ENCODE measurements at places on chromosomes 2 and 18.

DNA sequence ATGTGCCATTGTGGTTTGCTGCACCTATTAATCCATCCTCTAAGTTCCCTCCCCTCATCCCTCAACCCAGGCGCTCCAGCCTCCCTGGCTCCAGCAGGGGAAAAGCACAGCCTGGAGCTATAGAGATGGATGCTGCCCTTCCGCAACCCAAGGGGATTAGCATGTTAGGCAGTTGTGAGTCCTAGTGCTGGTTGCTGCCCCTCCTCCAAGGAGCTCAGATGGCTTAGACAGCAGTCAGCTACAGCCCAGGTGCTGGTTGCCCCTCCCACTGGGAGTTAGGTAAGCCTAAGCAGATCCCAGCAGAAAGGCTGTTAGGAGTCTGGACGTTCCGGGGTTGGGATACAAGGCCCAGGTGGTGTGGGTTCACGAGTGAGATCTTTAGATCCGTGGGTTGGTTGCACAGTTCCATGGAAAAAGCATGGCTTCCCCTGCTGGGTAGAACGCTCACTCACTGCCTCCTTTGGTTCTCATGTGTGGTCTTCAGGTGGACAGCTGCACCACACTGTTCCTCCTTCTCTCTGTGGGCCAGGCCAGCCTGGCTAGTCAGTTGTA, 446.1 kb downstream of the ZNF804A start:
- no peak for DNase-seq

GRCh38 chr2:187769437-187769836, 215.2 kb upstream of the TFPI start:
- DNase-seq, result peak; percentile 11

- no peak for DNase-seq
Measured at GRCh38 chr2:38371235-38371634, 5.8 kb downstream of the ATL2 start.

DNA sequence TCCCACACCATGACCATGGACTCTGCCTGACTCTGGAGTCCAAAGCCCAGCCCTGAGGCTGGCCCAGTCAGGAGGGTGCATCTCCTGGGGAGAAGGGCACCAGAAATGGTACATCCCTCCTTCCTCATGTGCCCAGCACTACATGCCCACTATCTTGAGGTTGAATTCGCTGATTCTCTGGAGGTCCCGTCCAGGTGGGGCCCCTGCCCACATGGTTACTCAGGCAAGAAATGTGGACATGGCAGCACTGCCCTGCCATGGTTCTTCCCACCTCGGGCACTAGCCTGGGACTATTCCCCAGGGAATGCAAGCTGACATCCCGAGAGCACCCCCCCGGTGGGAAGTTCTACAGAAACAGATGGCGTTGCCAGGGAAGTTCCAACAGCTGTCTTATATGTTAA, 15.3 kb upstream of the HES6 start:
- peak; percentile 32 for DNase-seq

GRCh38 chr2:202373490-202373889, 2.6 kb upstream of the BMPR2 start:
- DNase-seq, result no peak

DNA sequence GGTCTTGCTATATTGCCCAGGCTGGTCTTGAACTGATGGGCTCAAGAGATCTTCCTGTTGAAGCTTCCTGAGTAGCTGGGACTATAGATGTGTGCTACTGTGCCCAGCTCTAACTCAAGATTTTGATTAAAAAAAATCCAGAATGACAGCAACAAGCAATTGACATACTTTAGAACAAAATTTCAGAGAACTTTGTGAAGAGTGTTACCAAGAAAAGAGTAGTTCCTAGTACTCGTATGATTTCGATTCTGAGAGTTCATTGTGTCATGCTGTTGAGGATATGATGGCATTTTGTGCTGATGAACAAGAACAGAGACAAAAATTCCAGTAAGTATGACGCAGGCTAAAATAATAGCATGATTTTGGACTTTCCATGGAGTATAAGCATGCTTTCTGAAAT, 90.2 kb upstream of the TWSG1 start:
- DNase-seq, result no peak

- no peak for DNase-seq
Measured at GRCh38 chr2:18284331-18284730, 276.1 kb downstream of the RDH14 start.

GRCh38 chr18:51054764-51055163, 24.8 kb downstream of the SMAD4 start:
- peak; percentile 15 for DNase-seq

- no peak for DNase-seq
Measured at GRCh38 chr2:120517751-120518469, 172.0 kb downstream of the INHBB start.

GRCh38 chr18:63843008-63843407, 44.5 kb upstream of the SERPINB2 start:
- DNase-seq, result no peak

DNA sequence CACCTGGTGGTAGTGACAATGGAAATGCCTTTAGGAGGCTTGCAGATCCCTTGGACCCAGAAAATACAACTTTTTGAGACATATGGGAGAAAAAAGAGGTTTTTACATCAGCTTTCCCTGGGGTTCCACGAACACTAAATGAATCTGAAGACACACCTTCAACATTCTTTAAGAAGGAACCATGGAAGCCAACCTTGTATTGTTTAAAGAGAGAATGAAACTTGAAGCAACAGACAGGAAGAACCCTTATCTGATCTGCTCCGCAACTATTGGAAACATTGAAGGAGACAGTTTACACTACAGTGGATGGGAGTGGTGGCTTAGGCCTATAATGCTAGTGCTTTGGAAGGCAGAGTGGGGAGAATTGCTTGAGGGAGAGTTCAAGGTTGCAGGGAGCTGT, 190.4 kb downstream of the LAMA1 start:
- no peak for DNase-seq

DNA sequence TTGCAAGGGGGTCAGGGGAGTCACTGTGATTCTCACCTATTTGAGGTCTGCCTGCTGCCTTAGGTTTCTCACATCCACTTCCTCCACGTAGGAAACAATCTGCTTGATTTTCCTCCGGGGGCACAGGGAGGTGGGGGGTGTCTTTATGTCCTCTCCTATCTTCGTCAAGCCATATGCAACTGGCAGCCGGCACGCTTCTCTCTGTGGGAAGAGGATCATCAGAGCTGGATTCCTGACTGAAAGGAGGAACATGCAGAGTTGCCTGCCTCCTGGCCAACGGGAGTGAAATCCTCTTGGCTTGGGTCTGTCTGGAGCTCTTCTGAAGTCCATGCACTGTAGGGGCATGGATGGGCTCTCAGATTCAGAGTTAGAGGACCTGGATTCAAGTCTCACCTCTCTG, 43.1 kb upstream of the ACVR1 start:
- DNase-seq, result no peak

DNA sequence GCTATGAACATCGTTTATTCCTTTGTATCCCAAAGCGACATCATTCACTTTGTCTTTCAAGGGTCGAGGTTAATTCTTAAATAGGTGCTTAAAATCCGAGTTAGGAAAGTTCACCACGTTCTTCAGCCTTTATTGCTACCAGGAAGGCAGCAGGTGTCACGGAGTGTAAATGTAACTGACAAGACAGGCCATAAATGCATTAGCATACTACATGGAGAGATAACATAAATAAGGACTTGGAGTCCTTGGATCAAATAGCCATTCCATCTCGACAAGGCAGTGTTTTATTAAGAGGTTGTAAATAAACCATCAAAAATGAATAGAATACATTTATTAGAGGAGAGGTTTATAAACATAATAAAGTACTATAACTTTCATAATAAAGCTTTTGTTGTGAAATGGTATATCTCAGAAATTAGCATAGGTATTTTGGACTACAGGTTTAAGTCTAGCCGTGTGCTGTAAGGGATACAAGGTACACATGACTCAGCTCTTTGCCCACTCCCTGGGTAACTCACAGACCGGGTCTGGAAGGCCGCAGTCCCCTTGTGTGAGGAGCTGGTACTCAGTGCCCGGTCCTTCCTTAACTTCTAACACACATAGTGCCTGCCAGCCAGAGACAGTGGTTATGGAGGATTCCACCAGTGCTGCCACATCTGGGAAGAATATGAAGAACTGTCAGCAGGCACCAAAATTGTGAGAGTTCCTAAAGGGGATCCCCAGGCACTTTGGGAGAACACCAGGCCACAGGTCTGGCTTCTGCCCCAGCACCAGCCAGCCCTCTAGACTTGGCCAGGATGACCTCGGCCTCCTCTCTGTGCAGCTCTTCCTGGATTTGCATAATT, 29.4 kb downstream of the CAPN13 start:
- DNase-seq, result no peak

DNA sequence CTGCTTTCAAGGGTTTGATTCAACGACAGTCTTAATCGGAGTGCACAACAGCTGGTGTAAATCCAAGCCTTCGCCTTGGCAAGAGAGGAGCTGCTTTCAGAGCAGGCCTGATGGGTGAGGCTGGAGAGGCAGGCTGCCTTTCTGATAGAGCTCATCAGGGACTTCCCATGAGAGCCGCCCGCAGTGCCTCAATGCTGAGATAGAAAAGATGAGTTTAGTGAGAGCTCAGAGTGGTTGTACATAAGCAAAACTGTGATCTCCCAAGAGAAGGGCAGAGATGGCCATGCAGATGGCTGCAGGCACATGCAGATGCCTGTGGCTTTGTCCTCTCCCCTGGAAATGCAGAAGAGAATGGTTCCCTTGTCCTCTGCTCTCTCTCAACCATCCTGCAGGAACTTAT, 122.1 kb downstream of the ARL4C start:
- DNase-seq, result no peak

- no peak for DNase-seq
Measured at GRCh38 chr2:136058262-136058661, 59.7 kb downstream of the CXCR4 start.

- peak; percentile 30 for DNase-seq
Measured at GRCh38 chr2:238727585-238728329, 120.1 kb upstream of the TWIST2 start.

GRCh38 chr2:12120281-12121150, 374.1 kb downstream of the LPIN1 start:
- peak; percentile 89 for DNase-seq

DNA sequence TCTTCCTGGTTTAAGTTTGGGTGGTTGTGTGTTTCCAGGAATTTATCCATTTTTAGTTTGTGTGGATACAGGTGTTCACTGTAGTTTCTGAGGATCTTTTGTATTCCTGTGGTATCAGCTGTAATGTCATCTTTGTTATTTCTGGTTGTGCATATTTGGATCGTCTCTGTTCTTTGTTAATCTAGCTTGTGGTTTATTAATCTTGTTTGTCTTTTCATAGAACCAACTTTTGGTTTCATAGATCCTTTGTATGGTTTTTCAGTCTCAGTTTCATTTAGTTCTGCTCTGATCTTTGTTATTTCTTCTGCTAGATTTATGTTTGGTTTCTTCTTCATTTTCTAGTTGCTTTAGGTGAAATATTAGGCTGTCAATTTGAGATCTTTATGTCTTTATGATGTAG, 202.4 kb upstream of the ZSWIM2 start:
- no peak for DNase-seq

DNA sequence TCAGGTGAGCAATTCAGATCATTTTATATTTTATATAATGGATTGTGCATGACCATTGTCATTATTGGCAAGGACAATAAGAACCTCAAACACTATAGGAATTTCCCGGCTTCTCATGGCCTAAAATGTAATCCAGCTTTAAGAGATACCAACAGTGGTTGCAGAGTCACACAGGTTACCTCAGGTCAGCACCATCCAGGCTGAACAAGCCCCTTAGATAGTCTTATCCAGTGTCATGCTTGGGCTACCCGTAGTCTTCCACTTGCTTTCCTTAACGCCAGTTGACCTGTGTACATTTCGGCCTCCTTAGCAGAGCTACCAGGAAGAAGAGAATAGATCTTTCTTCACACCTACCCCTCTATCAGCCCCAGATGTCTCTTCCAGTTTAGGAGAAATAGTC, 293.3 kb upstream of the SYT4 start:
- no peak for DNase-seq

GRCh38 chr2:207184348-207184747, 18.6 kb upstream of the KLF7 start:
- DNase-seq, result no peak

DNA sequence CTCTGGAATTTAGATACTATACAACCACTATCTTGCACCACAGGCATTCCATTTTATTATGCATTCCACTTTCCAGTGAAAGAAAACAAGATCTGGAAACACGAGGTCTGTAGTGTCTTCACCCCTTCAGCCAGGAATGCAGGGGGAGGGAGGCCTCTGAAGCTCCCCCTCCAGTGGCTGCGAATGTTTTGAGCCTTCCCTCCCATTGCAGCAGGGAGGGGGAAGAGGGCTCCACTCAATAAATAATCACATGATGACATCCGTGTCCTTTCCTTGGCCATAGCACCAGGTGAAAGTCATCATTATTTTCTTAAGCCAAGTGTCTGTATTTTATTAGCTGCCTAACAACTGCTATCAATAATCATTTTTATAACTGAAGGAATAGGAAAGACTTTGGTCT, 38.6 kb downstream of the ALPK2 start:
- peak; percentile 76 for DNase-seq

- no peak for DNase-seq
Measured at GRCh38 chr2:240833724-240834285, 13.8 kb upstream of the KIF1A start.

DNA sequence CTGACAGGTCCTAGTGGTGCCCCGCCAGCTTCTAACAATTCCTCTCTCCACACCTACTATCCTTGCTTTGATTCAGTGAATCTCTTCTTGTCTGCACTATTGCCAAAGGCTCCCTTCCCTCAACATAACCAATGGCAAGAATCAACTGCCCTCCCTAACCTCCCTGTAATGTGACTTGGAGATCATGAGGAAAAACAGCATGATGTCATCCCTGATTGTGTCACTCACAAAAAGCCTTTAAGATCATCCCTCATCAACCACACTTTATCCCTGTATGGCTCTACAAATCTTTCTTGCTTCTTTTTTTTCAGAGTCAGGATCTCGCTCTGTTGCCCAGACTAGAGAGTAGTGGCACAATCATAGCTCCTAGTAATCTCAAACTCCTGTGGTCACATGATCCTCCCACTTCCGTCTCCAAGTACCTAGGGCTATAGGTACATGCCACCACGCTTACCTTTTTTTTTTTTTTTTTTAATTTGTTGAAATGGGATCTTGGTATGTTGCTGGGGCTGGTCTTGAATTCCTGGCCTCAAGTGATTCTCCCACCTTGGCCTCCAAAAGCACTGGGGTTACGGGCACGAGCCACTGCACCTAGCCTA, 19.7 kb downstream of the SAP130 start:
- no peak for DNase-seq

DNA sequence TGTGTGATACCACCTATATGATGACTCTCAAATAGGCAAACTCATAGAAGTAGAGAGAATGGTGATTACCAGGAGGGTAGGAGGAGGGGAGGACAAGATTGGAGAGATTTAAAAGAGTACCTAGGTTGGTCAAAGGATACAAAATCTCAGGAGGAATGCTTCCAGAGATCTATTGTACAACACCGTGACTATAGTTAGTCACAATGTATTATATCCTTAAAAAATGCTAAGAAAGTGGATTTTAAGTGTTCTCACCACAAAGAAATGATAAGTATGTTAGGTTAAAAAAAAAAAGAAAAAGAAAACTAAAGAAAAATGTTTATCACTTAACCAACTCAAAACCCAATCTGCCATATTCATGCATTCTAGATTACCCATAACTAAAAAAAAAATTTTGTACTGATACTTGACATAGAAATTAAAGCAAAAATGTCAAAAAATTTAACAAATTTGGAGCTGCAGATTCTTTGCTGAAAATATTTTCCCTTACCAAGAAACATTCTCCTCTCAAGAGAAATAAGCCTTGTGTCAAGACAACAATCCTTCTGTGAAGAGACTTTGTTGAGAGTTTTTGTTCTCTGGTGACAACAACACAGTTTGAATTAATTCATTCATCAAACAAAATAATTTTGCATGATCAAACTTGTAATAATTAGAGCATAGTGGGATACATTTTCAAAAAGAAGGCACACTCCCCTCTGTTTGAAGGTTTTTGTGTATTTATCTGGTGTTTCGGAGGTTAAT, 213.1 kb downstream of the DNER start:
- DNase-seq, result peak; percentile 33

Measured in LHCN-M2 (cell line).